ENCODE measurements at places on chromosomes 5 and 9.

DNA sequence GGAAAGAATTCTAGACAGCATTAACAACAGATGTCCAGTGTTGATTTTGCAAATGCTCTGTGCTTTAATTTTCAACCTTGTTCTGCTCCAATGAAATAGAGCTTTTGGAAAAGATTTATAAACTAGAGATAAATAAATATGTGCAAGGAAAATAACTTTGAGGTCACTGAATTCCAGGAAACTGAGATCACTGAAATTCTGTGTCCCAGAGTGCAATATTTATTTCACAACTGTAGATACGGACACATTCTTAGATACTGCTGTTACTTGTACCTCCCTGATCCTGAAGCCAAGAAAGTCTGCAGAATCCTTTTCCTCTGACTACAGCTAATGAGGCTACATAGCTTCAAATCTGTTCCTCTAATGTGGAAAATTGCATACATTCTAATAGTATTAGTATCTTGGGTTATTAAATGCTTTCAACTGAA, 222.9 kb downstream of the DOCK8 start:
- no peak for DNase-seq

- DNase-seq = peak; percentile 64
Measured at GRCh38 chr9:126386088-126386487, 59.5 kb downstream of the MVB12B start.

- no peak for DNase-seq
Measured at GRCh38 chr5:122306461-122306860, 5.6 kb upstream of the SNCAIP start.

GRCh38 chr9:78578072-78578471, 281.1 kb downstream of the PSAT1 start:
- DNase-seq = no peak

- DNase-seq = peak; percentile 29
Measured at GRCh38 chr5:97839341-97840086, 656.5 kb upstream of the RIOK2 start.

DNA sequence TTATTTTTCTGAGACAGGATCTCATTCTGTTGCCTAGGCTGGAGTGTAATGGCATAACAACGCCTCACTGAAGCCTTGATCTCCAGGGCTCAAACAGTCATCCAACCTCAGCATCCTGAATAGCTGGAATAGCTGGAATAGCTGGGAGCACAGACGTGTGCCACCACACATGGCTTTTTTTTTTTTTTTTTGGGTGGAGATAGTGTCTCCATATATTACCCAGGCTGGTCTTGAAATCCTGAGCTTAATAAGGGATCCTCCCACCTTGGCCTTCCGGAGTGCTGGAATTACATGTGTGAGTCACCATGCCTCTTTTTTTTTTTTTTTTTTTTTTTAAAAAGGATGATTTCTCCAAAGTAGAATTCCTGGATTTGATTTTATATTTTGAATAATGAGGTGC, 60.7 kb downstream of the NSD1 start:
- peak; percentile 88 for DNase-seq

- DNase-seq = peak; percentile 76
Measured at GRCh38 chr9:92607088-92607487, 62.8 kb downstream of the IPPK start.

GRCh38 chr5:16870878-16871277, 65.2 kb downstream of the MYO10 start:
- DNase-seq = no peak

- no peak for DNase-seq
Measured at GRCh38 chr5:22223079-22223478, 630.1 kb downstream of the CDH12 start.

- DNase-seq = no peak
Measured at GRCh38 chr5:172523146-172523745, 68.9 kb upstream of the SH3PXD2B start.

GRCh38 chr9:15389173-15389572, 33.5 kb upstream of the SNAPC3 start:
- DNase-seq = no peak

GRCh38 chr9:125766468-125767221, 19.5 kb downstream of the PBX3 start:
- DNase-seq = no peak

DNA sequence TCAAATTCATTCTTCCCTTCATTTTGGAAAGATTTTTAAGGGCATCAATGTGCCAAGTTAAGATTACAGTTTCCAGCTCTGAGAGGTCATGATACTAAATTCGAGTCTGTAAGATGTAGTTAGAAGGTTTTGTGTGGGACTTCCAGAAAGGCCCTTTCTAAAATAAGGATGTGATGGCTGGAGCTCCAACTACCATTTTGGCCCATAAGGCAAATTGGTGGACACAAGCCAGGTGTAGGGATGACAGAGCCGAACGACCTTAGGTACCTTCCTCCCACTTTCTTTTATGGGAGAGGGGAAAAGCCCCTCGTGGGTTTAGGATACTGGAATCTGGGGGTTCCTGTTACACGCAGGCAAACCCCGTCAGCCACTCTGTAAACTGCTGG, 54.3 kb upstream of the PTPDC1 start:
- no peak for DNase-seq

DNA sequence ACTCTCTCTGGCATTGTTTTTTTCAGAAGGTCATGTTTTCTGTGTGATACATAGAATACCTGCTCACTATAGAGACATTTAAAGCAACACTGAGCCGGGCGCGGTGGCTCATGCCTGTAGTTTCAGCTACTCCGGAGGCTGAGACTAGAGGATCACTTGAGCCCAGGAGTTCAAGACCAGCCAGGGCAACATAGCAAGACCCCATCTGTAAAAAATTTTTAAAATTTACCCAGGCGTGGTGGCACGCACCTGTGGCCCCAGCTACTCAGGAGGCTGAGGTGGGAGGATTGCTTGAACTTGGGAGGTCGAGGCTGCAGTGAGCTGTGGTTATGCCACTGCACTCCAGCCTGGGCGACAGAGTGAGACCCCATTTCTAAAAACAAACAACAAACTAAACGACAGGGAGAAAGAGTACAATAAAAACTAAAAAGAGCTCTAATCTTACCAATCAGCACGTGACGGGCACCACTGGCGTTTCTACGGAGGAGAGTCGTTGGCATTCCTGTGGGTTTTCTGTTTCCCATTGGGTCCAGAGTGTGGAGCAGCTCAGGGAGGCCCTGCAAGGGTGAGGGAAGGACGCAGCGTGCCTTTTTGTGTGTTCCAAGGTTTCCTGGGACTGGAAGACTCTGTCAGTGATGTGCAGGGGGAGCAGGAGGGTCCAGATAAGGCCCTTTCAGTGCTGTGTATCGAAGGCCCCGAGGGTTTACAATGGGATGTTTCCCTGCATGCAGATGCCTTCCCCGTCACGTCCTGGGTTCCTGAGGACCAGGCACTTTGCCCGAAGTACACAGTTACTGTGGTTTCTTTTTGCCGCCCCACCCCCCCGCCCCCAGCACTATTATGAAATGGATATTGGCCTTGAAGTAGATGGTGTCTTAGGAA, 7.2 kb upstream of the RNU6ATAC start:
- DNase-seq = no peak

DNA sequence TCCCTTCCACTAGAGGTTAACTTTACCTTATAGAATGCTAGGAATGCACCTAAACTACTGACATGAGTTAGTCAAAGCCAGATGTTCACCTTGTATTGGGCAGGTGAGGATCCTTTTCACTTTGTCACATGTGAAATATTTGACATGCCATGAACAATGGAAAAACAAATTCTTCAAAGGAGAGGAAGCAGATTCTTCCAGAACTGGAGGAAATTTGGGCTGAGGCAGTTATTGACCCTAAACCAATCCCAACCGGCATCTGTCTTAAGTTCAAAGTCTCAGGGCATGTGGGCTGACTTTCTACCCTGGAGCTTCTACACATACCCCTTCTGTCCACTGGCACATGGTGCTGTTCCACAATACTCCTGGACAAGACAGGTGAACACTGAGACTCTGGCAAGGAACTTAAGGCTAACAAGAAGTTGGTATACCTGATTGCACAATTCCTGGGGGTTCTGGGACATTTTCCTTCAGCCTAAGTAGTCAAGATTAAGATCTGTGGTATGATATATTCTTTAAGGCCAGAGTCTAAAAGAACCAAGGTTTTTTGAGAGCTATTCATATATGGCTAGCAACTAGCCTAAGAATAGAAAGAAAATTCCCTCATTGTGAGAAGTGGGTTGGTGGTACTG, 2.6 kb downstream of the VLDLR start:
- no peak for DNase-seq

GRCh38 chr9:92480986-92481633, 1.2 kb downstream of the ASPN start:
- DNase-seq = no peak

- DNase-seq = peak; percentile 84
Measured at GRCh38 chr9:130846487-130847305, 11.6 kb downstream of the ABL1 start.

- DNase-seq = no peak
Measured at GRCh38 chr9:69393425-69393824, 68.4 kb downstream of the ENTREP1 start.

- DNase-seq = no peak
Measured at GRCh38 chr5:172144291-172144815, 43.7 kb downstream of the STK10 start.

- DNase-seq = peak; percentile 0
Measured at GRCh38 chr5:106489004-106489403, 1181.7 kb downstream of the EFNA5 start.

DNA sequence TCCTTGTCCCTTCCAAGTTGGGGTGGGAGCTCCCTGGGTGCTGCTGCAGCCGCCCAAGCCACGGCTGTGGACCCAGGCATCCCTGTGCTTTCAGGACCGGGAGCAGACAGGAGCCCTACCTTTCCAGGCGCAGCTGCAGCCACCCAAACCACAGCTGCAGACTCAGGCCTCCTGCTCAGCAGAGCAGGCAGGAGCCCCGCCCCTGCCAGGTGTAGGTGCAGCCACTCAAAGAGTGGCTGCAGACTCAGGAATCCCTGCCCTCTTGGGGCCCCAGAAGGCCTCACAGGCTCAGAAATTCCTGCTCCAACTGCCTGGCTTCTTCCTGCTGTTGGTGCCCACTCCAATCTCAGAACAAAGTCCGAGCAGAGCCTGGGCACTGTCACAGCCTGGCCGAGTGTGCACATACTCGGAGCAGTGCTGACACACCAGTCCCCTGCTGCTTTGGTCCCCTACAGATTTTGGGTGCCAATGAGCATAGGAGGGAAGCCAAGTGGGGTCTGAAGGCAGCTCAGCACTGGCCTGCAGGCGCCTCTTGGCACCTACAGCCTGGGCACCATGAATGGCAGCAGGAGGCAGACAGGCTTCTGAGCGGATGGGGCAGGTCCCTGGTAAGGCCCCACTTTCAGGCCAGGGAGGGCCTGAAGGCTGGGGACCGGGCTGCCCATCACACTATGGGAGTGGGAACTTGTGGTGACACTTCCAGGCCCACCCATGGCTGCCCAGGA, 6.0 kb upstream of the TESK1 start:
- DNase-seq = no peak

GRCh38 chr9:96193236-96193755, 108.7 kb downstream of the HSD17B3 start:
- DNase-seq = no peak

GRCh38 chr9:134216449-134216951, 52.1 kb upstream of the RNU6ATAC start:
- no peak for DNase-seq

DNA sequence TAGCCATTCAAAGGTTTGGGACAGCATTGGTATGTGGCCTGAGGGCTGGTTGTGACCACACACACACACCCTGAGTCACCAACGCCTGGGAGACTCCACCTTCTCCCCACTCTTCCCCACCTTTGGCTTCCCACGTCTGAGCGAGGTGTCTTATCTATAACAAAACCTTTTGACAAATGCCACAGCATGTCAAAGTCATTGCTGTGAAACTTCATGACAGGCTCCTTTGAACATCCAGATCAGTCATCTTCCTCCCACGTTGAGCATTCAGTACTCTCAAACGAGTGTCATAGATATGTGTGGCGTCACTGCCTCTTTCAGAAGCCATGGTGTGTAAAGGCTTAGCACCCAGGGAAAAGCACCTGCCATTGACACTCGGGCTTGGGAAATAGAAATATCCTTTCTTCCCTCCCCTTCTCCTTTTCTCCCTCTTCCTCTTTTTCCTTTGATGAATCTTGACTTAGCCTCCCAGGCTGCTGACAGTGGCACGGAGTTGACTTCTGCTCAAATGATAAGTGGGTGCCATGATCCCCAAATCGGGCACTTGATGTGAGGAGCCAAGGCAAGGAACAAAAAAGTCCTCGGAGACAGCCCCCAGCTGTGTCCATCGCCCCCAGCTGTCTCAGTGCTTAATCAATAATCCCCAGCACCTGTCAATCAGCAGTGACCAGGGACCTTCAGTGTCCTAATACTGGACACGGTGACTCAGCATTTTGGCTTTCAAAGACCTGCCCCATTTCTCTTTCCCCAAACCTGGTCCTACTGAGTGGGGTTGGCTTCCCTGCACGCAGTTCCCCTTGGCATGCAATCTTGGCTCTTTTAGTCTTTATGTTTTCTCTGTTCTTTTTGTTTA, 114.8 kb downstream of the FGF18 start:
- DNase-seq = no peak

- no peak for DNase-seq
Measured at GRCh38 chr9:71916834-71917534, 5.5 kb downstream of the C9orf85 start.

DNA sequence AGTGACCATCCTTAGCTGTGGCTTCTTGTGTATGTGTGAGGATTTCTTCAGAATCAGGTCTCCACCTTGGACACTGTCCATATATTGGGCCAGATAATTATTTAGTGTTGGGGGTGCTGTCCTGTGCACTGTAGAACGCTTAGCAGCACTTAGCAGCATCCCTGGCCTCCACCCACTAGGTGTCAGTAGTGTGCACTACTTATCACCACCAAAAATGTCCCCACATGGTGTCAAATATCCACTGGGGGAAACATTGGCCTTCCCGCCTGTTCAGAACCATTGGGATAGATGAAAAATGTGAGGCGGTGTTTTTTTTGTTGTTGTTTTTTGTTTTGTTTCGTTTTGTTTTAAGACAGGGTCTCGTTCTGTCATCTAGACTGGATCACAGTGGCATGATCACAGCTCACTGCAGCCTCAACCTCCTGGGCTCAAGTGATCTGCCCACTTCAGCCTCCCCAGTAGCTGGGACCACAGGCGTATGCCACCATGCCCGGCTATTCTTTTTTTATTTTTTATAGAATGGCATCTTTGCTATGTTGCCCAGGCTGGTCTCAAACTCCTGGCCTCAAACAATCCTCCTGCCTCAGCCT, 67.7 kb downstream of the TENT4A start:
- DNase-seq = no peak

DNA sequence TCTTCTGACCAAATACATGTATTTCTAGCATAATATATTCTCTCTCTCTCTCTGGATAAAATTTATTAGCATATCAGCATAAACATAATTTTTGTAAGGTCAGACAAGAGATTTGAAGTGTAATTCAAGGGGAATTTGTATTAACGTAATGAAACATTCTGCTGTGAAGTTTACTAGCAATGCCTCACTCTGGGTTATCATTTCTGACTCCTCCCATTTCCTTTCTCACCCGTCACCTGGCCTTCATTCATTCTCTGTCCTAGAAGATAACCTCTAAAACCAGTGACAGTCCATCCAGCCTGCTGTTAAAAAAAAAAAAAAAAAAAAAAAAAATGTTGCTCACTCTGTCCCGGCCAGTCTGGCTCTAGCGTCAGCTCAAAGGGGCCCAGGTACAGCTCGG, 27.1 kb downstream of the GRAMD2B start:
- no peak for DNase-seq

- DNase-seq = no peak
Measured at GRCh38 chr9:110669433-110669832, 842 bp downstream of the MUSK start.
